ENCODE measurements at places on chromosomes 6 and 20. TPM values are rescaled to one million over a fixed set of nuclear protein-coding genes. Genes with fewer than 3 reads are reported as not detected.
A peak's percentile ranks its signal among the peaks of the same experiment; 100 is the strongest.

Gene CST4
- total RNA-seq: not detected

Gene GHRH
- not detected for total RNA-seq

Gene PTK6
- under 0.01 TPM for total RNA-seq

Gene PRKN
- total RNA-seq: under 0.01 TPM

Gene BEND6
- total RNA-seq: not detected

Gene GUCA1A
- total RNA-seq: not detected

Gene MAPK13
- 3.2 TPM for total RNA-seq

Gene UNC5CL
- total RNA-seq: under 0.01 TPM

Gene HSPA12B
- 8.7 TPM for total RNA-seq

Gene EPB41L1
- 14.3 TPM for total RNA-seq

Gene NT5E
- 65.7 TPM for total RNA-seq

Gene DDX43
- 0.79 TPM for total RNA-seq

GRCh38 chr6:17836293-17836692 is 129.6 kb upstream of the NUP153 start:
- peak; percentile 15 for DNase-seq

- no peak for DNase-seq
These were observed 284.8 kb downstream of the BTBD9 start for GRCh38 chr6:38354905-38355304.

- no peak for DNase-seq
These were observed 311.4 kb downstream of the TFAP2C start for GRCh38 chr20:56940466-56940865.

DNA sequence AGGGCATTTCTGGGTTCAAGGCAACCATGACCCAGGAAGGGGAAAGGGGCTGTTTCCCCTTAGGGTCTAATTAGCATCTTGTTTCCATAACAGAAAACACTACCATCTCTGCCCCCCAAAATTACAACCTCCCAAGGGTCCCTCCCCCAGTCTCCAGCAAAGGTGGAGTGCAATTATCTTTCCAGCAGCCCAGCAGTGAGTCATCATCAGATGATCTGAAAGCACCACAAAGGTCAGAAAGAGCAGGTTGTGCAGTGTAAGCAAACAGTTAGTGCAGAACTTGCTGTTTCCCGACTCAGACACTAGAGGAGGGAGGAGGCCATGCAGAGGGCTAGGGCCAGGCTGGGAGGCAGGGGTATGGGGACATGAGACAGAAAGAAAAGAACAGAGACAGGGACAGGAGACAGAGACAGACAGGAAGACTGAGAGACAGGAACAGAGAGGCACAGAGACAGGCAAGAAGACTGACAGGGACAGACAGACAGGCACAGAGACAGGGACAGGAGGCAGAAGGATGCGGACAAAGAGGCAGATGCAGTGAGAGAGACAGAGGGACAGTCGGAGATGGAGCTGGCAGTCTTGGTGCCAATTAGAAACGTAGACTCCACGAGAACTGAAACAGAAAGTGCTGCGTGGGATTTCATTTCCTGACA is 62.5 kb downstream of the PYGB start:
- DNase-seq: peak; percentile 90

- no peak for DNase-seq
These were observed 4.6 kb upstream of the GJB7 start for GRCh38 chr6:87333591-87334181.

DNA sequence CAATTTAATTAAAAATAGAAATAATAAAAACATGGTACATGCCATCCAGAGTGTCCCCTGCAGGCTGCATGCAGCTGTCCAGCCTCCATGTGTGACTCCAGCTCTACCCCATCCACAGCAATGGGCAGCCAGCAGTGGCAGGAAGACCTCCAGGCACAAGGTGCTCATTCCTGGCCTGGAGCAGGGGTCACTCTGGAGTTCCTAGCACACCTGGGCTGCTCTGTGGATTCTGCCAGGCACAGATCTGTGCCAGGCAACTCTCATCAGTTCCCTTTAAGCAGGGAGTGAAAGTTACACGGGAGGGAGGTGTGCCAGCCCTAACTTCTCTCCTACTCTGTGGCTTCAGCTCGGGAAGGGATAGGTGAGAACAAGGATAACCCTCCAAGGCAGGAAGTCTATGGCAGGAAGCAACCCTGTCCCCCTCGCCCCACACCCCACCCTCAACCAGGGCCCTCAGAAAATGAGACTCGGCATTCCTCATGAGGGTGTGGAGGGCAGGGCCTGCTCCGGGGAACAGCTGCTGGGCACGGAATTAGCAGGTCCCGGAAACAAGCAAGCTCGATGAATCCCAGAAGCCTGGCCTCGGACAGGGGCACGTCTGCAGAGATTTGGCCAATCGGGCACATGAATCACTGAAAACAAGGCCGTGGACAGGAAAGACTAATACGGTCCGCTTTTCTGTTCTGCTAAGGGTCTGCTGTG is 10.0 kb downstream of the JPH2 start:
- DNase-seq: no peak

GRCh38 chr20:34536798-34537394 is 20.7 kb downstream of the DYNLRB1 start:
- DNase-seq: peak; percentile 50

GRCh38 chr6:137111296-137112066 is 62.0 kb downstream of the IL22RA2 start:
- DNase-seq: no peak

DNA sequence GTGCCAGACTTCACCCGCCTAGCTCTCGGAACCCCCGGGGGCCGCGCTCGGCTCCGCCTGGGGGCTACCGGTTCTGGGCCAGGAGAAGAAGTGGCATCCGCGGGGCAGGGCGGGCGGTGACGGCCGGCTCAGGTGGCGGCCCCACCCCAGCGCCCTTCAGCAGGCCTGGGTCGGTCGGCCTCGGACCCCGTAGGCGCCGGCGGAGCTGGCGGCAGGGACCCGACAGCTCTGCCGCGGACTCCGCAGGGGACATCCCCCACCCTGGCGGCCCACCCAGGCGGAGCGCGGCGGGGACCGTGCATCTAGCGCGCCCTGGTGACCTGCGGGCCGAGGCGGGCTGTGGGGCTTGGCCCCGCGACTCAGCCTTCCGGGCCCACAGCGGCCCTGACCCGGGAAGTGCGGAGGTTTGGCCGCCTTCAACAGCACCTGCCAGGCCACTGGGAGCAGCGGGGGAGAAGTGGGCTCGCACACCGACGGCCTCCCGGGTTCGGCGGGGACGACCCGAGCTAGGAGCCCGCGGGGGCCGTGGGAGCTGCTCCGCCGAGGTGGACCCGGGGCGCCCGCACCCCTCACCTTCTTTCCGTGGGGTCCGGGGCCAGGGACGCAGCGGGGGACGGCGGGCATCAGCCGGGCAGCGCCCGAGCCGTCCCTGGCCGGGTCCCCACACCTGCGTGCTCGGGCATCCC is 87.1 kb downstream of the TMEM242 start:
- no peak for DNase-seq

DNA sequence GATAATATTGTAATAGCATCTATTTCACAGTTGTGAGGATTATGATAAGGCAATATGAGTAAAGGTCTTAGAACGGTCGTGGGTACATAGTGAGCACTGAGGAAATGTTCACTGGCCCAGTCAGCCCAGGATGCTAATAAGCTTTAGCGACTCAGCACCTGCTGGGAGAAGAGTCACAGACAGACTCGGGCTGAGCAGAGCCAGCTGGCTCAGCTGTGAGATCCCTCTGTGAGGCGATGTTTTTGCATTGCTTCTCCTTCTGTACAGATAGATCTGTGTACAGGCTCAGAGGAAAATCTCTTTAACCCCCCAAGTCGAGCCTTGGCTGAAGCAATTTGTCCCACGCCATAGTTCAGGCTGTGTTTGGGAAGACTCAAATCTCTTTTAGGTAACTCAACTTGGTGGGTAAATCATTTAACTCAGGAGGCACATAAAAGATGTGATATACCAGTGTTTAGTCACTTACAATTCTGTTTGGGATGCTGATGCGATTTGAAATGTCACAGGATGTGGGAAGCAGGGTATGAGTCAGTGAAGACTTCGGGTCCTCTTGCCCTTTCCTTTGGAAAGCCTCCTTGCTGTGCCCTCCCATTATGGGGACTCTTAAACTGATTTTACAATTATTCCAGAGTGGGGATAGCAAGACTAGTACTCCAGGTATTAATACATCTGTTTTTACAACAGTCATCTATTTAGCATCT is 53.1 kb downstream of the PHACTR1 start:
- DNase-seq: no peak

DNA sequence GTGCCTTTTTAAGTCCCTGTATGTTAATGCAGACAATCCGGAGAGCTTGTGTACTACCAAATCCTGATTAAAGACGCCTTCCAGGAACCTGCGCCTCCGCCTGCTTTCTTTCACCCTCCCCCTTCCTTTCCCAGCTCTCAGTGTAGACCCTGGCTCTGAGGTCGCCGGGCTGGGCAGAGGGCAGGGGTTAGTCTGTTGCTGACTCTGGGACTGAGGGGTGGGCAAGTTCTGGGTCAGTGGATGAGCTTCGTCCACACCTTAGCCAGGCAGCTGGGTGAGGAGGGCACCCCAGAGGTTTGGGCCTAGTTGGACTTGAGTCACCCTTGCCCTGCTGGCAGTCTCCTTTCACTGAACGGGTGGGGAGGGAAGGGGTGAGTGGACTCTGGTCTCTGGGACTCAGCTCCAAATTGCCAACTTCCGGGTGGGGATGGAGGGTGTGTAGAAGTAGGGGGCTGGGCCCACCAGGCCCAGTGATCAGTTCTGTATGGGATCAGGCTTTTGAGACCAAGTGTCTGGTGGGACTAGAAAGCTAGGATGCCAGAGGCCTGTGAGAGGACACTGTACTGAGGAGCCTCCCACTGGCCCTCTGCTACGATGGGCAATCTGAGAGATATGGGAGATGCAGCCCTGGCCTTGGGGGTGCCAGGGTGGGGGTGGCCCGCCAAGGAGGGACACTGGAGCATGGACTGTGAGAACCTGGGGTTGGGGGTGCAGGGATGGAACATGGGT is 21.3 kb upstream of the SLC22A7 start:
- no peak for DNase-seq

- no peak for DNase-seq
These were observed 49.2 kb downstream of the CDH26 start for GRCh38 chr20:60007464-60007863.

DNA sequence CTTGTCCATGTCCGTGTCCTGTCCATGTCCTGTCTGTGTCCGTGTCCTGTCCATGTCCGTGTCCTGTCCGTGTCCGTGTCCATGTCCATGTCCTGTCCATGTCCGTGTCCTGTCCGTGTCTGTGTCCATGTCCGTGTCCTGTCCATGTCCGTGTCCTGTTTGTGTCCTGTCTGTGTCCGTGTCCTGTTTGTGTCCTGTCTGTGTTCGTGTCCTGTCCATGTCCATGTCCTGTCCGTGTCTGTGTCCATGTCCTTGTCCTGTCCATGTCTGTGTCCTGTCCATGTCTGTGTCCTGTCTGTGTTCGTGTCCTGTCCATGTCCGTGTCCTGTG is 55.0 kb upstream of the BHLHE23 start:
- DNase-seq: no peak

- DNase-seq: no peak
These were observed 84.5 kb upstream of the GPR6 start for GRCh38 chr6:109893606-109894005.

DNA sequence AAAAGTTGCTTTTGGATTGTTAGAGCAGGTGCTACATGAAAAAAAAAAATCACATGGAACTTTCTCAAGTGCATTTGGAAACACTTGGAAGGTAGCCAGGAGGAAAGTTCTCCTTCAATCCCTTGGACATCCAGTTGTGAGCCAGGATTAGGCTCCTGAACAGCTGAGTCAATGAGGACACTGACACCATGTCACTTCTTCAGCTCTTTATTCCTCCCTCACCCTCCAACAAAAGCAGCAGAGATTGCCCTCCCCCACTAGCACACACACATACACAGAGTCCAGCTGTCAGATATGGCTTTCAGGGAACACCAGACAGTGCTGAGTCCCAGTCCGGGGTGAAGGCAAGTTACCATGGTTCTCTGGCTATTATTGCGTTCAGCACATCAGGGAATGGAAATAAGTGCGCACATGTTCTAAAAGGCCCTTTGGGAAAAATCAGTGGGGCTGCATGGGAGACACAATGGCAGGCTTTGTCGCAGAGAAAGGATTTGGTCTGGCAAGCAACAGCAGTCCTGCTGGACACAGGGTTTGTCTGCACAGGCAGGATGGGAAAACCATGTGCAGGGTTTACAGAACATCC is 124.7 kb upstream of the MARCKS start:
- DNase-seq: peak; percentile 43

DNA sequence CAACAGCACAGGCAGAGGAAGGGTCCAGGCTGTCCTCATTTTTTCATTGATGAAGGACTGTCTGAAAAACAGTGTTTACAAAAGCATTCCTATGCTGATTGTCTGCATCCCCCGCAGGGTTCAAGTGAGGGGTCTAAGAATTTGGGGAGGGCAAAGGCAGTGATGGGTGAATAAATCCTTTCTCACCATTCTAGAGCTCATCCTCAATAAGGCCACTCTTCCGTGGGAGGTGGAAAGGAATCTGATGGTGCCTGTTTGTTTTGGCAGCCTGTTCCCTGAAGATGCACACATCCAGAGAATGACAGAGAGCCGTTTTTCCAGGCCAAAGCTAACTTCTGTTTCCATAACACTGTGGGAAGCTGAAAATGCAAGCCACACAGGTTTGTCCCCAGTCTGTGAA is 164.5 kb downstream of the MOXD1 start:
- peak; percentile 77 for DNase-seq

DNA sequence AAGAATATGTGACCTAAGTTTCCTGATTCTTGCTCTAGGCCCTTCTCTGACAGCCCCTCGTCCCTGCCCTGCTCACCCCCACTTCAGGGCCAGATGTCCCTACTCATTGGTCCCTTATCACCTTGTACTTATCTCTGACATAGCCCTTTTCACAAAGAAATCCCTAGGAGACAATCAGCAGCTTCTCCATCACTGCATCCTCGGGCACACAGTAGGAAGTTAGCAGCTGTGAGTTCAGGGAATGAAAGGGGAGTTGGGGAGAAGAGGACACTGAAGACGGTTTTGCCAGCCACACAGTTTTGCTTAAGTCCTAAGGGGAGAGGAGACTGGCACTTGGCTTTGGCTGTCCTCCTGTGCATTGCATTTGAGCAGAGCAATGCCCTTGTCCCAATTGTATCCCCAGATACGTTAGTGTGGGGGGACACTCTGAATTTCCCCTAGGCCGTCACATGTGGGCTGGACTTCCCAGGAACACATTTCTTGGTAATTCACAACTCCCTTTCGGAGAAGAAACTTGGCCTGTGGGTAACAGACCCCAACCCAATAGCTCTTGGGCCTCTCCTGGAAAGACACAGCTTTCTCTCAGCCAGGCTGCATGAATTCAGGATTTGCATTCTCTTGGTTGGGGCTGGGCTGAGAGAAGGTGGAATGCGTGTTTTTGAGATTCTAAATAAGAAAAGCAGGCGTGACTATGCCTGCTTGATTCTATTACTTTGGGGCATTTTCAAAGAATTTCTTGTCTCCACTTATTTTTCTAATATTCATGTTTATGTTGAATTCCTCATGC is 177.6 kb downstream of the UST start:
- no peak for DNase-seq

GRCh38 chr6:25341203-25341552 is 62.0 kb downstream of the CARMIL1 start:
- DNase-seq: no peak

Data from lung microvascular endothelial cell (primary cell).